Activated CD8-positive, alpha-beta memory T cell treated with anti-CD3 and anti-CD28 coated beads for 4 hours (primary cell): ENCODE measurements at places on chromosomes 1 and 21.

DNA sequence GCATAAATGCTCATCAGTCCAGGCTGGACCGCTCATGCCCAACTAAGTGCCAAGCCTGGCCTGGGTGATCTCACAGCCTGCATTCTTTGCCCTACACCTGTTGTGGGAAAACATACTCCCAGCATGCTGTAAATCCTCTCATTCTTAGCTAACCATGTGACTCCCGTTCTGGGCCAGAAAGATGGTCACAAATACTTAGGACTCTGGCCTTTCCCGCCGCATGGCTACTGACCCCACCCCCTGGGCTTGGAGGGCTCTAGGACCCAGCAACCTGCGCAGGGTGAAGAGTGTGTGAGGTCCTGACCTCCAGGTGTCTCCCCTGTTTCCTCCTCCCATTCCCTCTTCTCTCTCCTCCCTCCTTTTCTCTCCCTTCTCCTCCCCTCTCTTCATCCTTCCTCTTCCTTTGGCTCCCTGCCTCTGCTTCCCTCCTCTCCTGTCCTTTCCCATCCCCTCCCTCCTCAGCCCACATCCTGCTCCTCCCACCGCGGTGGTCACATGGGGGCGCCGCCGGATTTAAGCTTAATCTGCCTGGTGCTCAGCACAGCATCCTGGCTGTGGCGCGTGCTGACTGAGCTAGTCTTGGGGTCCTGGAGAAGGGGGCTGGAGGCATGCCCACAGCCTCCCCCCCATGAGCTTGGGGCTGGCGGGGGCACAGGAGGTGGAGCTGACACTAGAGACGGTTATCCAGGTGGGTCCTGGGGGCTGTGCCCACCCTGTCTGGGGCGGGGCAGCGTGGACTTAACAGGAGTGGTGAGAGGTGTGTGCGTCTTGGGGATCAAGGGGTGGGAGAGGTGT lies at the start of gene CROCC:
CROCC (plus strand) TSS at position 541 of the 795 bp plus-strand sequence; CDS start at position 629, 88 bp downstream.
- no peak for DNase-seq

DNA sequence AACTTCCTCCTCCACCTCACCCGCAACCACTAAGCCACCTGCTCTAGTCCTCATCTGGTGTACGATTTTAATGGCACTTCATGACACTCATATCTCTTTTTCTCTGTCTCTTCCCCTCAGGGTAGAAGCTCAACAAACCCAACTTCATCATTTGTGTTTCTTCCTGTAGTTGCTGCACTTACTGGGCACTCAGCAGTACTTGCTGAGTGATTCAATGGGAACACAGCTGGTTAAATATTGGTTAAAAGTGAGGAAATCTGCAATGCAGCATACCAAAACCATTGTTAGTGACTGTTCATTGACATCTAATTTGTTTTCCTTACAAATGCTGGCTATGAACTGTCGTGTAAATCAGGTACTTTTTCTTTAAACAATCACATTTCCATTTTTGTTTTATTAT lies 541.1 kb upstream of the PRMT6 start:
- no peak for DNase-seq

DNA sequence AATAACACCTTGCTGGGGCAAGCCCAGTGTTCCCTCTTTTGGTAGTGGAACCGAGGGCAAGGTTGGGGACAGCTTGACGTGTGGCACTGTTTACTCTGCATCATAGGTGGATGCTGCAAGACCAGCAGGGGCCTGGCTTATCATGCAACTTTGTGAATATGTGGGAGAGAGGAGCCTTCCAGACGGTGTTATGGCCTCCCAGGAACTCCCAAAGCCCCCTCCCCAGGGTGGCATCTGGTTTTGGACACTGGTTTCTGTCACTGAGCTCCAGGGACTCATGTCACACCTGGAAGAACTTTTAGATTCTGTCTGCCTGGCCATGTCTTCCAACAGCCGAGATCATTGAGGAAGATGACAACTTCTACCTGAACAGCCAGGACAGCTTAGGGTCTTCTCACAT lies 1.4 kb upstream of the TLR5 start:
- no peak for DNase-seq

DNA sequence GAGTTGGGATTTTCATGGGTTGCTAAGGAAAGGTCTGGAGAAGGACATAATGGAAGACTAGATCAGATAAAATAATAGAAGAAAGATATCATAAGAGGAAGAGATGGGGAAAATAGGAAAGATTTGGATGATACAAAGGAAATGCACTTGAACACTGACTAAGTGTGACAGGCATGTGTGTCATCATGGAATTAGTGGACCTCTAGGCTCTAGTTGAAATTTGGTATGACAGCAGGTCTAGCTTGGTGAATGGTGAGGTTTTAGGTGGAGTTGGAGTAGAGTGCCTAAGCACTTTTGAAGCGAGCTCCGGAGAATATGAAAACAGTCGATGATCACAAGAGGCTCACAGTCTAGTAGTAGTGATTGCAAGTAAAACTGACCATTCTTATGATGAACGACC lies 73.0 kb upstream of the PTGS2 start:
- no peak for DNase-seq

GRCh38 chr1:16168622-16169360 lies 12.9 kb upstream of the EPHA2 start:
- DNase-seq = no peak

GRCh38 chr1:225418059-225418458 lies 9.8 kb downstream of the LBR start:
- DNase-seq = no peak

GRCh38 chr21:16847211-16847610 lies 665.6 kb upstream of the CXADR start:
- DNase-seq = no peak

DNA sequence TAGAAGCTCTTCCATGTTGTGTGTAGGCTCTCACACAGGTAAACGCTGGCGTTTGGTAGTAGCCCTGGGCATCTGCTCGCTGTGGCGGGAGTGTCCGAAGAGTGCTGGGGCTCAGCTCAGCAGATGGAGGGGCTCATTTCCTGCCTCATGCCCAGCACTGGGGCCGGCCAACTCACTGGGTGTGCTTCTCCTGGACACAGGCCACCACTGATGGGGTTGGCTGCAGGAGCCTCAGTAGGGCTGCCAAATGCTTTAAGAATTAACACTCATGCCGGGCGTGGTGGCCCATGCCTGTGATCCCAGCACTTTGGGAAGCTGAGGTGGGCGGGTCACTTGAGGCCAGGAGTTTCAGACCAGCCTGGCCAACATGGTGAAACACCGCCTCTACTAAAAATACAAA lies 20.9 kb downstream of the UQCRHL start:
- no peak for DNase-seq

DNA sequence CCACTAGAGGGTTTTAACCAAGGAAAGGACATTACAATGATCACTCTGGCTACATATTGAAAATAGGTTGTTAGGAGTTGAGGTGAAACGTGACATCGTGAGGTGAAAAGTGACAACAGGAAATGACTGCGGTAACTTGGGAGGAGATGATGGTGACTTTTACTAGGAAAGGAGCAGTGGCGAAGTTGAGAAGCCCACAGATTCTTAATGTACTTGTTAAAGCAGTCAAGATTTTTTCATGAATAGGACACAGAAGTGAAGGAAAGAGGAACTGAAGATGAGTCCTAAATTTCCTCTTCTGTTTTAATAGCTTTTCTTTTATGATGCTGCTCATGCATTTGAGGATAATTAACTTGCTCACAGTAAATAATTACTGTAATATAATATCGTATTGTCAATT lies 59.5 kb downstream of the OMA1 start:
- no peak for DNase-seq

DNA sequence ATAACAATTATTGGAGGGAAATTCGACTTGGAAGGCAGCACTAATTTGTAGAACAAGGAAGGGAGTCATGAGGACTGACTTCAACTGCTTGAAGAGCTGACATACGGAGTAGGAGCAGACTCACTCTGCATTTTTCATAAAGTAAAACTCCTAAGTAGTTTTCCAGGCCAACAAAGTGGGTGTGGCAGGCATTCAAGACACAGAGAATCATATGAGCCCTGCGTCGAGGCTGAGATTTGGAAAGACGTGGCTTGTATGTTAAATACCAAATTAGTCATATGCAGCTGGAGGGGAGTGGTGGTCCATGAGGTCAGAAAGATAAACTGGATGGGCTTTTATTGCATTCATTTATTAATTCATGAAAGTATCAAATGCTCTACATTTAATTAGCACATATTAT lies 255.7 kb upstream of the JUN start:
- no peak for DNase-seq

DNA sequence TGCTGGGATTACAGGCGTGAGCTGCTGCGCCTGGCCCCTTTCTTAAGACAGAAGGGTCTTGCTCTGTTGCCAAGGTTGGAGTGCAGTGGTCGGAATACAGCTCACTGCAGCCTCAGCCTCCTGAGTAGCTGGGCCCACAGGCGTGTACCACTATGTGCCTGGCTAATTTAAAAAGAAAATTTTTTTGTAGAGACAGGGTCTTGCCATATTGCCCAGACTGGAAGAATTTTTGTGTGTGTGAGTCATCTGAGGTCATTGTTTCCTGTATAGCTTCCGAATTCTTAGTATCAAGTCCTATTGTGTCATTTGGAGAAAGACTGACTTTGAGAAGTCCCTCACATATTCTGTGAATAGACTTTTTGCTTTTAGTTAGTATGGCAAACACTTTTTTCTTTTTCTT lies 4.7 kb downstream of the SZRD1 start:
- DNase-seq = no peak

GRCh38 chr1:13593511-13594131 lies 10.0 kb downstream of the PDPN start:
- no peak for DNase-seq

- no peak for DNase-seq
Observed at GRCh38 chr1:3968851-3969250, 68.8 kb upstream of the C1orf174 start.

- no peak for DNase-seq
Observed at GRCh38 chr1:240559781-240560180, 52.2 kb downstream of the GREM2 start.

DNA sequence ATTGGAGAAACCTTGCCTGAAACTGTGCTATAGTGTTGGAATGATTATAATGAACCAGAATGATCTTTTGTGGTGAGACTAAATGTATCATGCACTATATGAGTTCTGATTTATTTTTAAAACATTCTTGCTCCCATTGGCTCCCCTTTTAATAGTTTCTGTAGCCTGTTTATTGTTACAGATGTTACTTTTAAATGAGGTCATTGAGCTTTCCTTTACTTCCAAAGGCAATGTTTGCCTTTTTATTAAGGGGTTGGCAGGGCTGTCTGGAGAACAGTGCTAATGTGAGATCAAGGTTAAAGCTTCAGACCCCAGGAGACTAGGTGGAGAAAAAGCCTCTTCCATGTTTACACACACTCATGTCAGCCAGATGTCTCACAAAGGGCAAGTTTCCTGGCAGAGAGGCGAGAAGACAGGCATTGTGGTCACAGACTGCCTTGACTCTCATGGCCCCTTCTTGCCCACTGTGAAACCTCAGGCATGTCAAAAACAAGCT lies 120.6 kb upstream of the RAVER2 start:
- DNase-seq = no peak

DNA sequence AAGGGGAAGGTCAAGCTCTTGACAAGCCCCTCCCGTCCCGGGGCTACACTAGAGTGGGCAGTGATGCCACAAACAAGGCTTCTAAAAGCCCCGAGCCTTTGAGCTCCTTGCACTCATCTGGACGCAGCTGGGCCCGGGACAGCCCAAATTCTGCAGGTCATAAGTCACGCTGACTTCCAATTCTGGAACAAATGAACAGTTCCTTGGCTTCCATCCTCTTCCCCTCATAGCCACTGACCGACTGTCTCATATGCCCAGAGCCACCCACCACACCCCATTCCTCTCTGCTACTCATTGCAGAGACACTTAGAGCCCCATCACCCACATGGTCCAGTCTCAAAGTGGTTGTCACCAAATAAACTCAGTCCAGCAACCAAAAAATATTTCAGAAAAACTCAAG lies 32.8 kb upstream of the PRELP start:
- DNase-seq = no peak

GRCh38 chr21:28953247-28953646 lies 39.4 kb downstream of the LTN1 start:
- DNase-seq = no peak

DNA sequence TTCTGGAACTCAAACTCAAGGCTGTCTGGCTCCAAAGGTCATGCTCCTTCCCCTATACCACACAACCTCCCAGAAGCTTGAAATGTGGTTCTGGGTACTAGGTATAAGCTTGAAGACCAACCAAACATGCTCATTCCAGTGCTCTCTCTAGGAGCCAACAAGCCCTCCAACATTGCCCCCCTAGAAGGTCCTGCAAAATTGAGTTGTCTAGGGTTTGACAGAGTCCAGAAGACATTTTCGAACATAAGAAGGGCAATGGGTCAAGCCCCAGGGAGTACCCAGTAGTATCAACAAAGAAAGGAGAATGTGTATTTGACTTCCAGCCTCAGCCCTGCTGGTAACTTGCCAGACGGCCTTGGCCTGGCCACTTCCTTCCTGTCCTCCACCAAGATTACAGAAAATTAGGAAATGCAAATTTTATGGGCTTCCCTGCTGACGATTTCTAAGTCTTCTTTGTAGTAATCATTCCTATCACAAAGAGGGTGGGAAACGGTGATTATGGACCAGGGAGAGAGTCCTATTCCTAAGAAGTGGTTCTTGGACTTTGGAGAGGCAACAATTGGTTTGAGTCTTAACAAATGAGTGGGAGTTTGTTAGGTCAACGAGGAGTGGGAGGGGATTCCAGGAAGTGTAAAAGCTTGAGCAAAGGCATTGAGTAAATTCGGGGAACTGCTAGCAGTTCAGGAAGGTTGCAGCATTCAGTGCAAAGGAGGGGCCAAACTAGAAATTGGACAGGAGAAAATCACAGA lies 18.7 kb upstream of the SLAMF1 start:
- DNase-seq = no peak

DNA sequence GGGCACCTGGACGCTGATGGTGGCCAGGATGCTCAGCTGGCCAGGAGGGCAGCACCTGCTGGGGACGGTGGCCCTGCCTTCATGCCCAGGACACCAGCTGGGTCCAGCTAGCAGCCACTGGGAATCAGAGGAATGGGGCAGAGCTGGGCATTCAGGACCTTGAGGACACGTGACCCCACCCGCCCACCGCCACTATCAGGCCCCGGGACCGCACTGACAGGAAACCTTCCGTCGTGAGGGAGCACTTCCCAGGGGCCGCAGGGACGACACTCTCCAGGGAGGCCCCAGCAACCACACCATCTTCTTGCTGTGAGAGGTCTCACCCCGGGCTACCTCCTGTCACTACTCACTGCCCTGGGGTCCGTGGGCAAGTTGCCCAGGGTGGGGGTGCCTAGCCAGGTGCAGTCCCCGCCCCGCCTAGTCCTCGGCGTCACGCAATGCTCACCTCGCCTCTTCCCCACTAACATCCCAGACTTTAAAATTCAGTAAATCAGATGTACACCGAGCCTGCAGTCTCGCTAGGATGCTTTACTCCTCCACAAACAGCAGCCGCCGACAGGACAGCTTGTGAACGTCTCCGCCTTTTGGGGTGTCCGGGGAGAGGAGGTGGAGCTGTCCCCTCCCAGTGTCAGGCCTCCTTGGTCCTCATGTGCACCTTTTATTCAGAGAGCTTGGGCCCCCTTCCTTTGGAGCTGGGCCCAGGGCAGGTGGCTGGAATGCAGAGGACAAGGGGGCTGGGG lies 4.9 kb downstream of the VWA1 start:
- DNase-seq = no peak

GRCh38 chr1:22702296-22703085 lies 8.1 kb upstream of the EPHB2 start:
- no peak for DNase-seq

GRCh38 chr1:183914276-183914675 lies 109.4 kb downstream of the RGL1 start:
- DNase-seq = no peak
